ENCODE measurements at places on chromosomes 4 and X.

GRCh38 chr4:41070516-41071281, 143.6 kb downstream of the APBB2 start:
- no peak for DNase-seq

DNA sequence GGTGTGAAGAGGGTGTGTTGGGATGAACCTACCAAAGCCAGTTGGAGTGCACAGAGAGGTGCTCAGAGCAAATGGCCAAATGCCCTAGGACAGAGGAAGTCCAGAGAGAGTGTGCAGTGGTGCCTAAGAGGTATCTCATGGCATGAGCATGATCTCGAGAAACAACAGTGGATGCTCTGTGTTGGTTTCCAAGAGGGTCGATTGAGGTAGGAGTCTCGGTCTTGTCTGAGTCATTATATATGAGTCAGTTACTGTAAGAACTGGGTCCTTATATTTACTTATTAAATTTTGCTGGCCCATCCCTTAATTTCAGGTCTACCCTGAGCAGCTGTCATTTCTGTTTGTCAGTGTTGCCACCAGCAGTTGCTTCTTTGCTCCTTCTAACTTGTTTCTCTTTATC, 86.6 kb upstream of the TMEM150C start:
- DNase-seq, result no peak

DNA sequence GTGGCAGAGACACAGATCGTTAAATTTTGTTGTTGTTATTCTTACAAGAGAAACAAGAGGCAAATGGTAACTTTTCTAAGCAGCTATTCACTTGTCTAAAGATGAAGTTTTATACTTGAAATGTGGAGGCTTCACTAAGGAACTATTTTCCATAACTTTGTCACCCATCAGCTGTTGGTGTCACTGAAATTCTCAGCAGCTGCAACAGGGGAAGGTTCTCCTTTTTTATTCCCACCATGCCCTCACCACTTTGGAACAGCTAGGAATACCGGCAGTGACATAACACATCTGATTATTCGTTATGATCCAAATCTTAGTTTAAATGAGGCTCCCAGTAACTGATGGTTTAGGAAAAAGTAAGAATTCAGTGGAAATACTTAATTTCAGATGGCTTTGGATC, 147.0 kb upstream of the LEF1 start:
- no peak for DNase-seq

DNA sequence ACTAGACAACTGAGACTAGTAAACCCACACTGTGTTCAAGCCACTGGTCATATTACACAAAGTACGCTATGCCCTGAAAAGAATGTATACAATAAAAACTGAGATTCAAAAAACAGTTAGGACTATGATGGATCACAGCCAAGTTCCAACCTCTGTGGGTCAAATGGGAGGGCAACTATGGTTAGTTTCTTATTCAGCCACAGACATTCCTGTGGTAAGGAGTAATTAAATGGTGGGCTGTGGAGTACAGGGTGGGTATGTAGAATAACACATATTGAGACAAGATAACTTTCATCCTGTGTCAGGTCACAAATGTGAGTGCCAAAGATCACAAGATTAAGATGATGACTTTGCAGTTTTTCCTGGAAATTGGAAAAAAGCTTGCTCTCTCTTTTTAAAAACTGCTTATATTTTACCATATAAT, 167.2 kb downstream of the NPNT start:
- DNase-seq, result no peak

DNA sequence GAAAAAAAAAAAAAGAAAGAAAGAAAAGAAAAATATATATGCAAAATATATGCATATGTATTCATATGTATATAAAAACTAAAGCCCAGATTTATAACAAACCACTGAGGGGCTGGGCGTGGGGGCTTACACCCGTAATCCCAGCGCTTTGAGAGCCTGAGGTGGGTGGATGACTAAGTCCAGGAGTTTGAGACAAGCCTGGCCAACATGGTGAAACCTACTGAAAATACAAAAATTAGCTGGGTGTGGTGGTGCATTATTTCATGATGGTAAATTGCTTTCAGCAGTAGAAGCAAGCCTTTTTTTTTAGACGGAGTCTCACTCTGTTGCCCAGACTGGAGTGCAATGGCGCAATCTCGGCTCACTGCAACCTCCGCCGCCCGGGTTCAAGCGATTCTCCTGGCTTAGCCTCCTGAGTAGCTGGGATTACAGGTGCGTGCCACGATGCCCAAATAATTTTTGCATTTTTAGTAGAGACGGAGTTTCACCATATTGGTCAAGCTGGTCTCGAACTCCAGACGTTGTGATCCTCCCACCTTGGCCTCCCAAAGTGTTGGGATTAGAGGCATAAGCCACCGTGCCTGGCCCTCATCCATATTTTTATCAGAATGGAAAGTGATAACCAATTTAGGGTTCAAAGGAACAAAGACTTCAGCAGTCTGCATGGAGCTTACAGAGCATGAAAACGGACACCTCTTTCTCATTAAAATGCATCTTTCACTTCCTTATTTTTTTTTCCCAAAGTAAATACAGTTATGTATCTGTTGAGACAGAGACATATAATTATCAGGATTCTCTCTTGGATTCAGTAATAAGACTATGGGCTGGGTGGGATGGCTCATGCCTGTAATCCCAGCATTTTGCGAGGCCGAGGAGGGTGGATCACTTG, 27.7 kb upstream of the MOB1B start:
- DNase-seq, result no peak

- no peak for DNase-seq
Measured at GRCh38 chr4:105822061-105822460, 73.2 kb upstream of the NPNT start.

DNA sequence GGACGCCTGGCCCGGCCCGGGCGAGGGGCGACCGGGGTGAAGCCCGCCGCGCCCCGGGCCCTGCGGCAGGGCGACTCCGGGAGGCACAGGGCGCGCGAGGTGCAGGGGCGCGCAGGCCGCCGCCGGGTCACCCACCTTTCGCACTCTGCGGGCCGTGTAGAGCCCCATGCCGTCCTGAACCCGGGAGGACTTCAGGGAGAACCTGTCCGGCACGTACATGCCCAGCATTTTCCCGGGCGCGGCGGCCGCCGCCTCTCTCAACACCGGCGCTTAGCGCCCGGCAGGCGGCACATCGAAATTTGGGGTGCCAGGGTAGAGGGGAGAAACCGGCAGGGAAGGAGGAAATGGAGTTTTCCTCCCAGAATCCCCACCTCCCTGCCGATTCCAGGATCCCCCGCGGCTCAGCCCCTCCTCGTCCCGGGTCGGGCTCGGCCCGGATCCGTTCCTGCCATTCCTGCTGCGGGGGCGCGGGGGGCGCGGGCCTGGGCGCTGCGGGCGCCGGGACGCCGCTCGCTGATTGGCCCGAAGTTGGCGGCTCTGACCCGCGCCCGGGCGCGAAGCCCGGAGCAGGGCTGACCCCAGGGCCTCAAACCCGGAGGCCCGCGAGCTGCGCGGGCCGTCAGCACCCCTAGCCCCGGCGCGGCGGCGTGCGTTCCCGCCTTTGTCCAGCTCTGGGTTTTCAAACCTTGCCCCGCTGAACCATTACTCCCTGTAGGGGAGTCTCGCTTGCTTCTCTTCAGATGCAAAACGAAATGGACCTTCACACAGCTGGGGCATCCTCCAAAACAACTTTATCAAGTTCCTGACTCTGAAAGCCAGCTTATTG, at the start of gene PRDM5:
TSS of gene PRDM5 (minus strand) at position 346 of the 826 bp plus-strand sequence. CDS start at position 228, 118 bp downstream.
- DNase-seq, result peak; percentile 57

GRCh38 chr4:68372588-68372987, 22.7 kb upstream of the YTHDC1 start:
- DNase-seq, result no peak

DNA sequence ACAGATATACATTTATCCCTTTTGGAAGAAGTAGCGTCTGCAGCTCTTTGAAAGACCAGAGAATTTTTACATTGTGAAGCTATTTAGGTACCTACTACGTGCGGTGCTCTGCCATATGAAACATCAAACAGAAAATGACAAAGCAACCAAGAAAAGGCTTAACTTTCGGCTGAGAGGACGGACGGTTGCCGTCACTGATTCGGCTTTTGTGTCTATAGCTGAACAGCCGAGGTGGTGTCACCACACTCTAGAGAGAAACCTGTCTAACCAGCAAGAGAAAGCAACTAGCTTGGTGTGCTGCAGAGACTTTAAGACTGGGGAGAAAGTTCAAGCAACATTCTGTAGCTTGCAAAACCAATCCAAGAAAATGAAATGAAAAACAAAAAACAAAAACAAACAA, 145.5 kb downstream of the SHOX start:
- no peak for DNase-seq

DNA sequence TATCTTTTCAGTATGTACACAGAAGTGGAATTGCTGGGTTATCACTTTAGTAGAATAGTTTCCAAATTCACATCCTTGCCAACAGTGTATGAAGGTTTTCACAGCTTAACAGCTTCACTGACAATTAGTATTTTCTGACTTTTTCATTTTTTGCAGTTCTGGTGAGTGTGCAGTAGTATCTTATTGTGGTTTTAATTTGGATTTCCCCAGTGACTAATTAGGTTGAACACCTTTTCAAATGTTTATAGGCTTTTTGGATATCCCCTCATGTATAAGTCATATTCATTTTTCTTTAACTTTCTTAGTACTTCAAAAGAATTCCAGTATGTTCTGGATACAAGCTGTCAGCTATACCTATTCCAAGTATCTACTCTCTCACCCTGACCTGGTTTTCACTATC, 37.1 kb downstream of the BRCC3 start:
- DNase-seq, result no peak

GRCh38 chrX:39896951-39897740, 200.6 kb downstream of the BCOR start:
- DNase-seq, result peak; percentile 85

GRCh38 chr4:39658756-39659155, 20.1 kb upstream of the SMIM14 start:
- DNase-seq, result no peak

GRCh38 chr4:101232074-101232776, 115.1 kb downstream of the PPP3CA start:
- DNase-seq, result peak; percentile 6

Measured in hepatic stellate cell (primary cell).